AG04449 (cell line): ENCODE measurements at places on chromosomes 6 and 20.
A peak's percentile ranks its signal among the peaks of the same experiment; 100 is the strongest.

- no peak for DNase-seq
Observed at GRCh38 chr6:36127462-36128016, 2.8 kb upstream of the MAPK13 start.

- DNase-seq = no peak
Observed at GRCh38 chr6:75230484-75231325, 12.9 kb downstream of the COX7A2 start.

- no peak for DNase-seq
Observed at GRCh38 chr20:3572151-3572550, 91.0 kb downstream of the GFRA4 start.

GRCh38 chr20:17651129-17651759, 30.8 kb downstream of the RRBP1 start:
- no peak for DNase-seq

- no peak for DNase-seq
Observed at GRCh38 chr6:124777863-124778262, 184.4 kb upstream of the RNF217 start.

DNA sequence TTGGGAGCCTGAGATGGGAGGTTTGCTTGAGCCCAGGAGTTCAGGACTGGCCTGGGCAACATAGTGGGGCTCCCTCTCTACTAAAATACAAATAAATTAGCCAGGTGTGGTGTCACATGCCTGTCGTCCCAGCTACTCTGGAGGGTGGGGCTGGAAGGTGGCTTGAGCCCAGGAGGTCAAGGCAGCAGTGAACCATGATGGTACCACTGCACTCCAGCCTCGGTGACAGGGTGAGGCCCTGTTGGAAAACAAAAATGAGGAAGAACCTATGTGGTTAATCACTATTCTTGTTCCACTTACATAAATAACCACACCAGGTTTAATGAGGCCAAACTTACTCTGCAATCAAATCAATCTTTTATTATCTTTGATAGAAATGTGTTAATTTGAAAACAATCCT, 5.4 kb downstream of the PPDPF start:
- no peak for DNase-seq

- peak; percentile 95 for DNase-seq
Observed at GRCh38 chr6:125913864-125914351, 42.7 kb upstream of the HINT3 start.

- DNase-seq = no peak
Observed at GRCh38 chr6:43887340-43887858, 117.4 kb downstream of the VEGFA start.

GRCh38 chr6:109672839-109673238, 18.2 kb downstream of the AK9 start:
- no peak for DNase-seq

GRCh38 chr6:31048099-31048498, 37.8 kb downstream of the MUC22 start:
- no peak for DNase-seq

DNA sequence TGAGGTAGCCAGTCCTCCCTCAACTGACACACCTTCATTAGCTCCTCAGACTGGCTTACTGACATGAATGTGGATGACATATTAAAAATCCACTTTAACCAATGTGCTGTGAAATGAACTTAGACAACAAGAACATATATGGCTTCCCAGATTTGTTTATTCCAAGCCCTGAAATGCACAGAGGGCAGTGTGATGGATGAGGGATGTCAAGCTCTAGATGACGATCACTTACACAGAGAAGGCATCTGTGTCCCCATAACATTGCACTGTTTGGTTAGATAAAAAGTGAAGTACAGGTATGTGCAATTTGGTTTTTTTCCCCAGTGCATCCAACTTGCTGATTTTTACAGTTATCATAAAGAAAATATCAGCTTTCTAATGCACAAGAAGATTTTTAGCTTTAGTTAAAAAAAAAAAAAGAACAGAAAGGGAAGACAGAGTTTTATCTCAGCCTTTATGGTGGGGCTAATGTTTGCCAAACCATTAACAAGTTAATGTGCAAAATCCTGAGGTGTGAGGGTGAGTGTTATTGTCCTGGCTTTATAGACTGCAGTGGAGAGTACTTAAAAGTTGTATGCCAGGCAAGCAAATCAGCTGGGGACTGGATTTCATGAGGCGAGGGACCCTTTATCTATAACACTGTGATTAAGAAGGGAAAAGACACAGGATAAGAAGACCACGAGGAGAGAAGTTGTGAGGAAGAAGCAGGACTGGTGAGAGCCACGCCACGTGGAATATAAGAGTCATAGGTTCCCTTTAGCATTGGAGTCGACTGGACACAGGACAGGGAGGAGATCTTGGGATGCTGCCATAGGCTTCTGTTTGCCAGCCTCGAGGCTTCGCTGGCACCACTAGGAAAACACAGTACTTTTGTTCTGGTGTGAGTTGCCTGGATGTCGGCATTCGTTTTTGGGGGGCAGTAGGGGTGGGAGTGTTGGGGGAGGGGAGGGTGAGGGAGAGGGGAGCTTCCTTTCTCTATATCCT, 90.0 kb upstream of the BACH2 start:
- no peak for DNase-seq

DNA sequence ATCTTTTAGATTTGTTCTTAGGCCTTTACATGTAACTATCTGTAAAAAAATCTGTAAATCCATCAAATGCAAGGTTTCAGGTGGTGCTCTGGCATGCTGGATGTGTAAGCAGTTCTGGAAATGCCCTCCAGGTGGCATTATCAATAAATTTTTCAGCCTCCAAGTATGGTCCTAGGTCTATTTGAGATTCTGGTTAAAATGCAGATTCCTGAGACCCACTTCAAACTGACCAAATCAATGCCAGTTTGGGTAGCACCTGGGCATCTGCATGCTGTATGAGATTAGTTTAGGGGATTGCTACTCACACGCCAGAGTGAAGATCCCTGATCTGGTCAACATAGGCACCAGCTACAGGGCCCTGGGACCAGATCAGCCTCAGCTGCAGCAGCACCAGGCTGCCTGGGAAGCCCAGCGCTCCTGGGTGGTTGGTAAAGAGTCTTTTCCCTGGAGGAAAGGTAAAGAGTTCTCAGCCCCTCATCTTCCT, 507.3 kb upstream of the CITED2 start:
- no peak for DNase-seq

DNA sequence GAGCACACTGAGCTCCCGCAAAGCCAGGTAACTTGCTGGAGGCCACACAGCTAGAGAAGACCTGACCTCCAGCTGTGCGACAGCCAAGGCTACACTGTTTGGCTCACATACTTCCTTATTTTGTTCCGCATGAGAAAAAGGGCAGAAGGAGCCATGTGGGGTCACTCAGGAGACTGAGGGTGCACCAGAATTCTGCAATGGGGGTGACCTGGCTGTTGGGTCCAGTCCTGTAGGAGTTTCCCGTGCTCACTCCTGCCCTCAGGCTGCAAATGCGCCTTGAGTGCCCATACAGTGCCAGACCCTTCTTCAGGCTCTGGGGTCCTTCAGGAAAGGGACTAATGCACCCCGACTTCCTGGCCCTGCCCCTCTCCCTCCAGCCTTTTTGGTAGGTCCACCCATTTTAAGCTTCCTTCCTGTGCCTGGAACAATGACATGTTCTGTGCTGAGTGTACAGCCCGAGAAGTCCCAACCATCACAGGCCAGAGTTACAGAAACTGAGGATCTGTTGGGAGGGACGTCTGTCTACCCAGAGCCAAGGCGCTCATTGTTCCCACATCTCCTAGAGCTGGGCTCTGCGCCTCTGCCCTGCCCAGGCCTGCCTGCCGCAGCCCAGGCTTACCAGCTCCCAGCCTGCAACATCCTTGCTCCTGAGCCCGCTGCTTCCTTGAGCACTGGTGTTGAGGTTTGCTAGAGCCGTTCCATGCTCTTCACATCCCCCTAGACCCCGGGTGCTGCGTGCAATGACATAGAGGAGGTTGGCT, 33.5 kb upstream of the CD93 start:
- DNase-seq = no peak

GRCh38 chr20:32070690-32071213, 18.7 kb downstream of the HCK start:
- no peak for DNase-seq

GRCh38 chr6:161135695-161136591, 137.9 kb downstream of the AGPAT4 start:
- no peak for DNase-seq

GRCh38 chr6:6614096-6614982, 25.8 kb downstream of the LY86 start:
- DNase-seq = no peak

DNA sequence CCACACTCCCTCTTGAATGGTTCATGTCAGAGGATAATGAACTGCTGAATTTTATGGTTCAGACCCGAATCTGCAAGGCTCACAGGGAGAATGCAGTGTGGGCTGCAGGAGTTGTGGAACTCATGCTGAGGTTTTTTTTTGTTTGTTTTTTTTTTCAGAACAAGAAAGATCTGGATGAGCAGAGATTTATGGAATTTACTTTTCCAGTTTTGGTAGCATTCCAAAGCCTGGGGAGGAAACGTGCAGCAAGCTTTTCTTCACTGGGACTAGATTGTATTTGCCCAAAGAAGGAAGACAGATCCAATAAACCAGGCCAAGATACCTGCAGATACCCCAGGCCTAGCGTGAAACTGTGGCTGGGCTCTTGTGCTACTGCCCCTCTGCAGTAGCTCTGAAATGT, 223.9 kb upstream of the TAB2 start:
- DNase-seq = no peak

GRCh38 chr6:73832313-73832712, 136.3 kb downstream of the CD109 start:
- no peak for DNase-seq

DNA sequence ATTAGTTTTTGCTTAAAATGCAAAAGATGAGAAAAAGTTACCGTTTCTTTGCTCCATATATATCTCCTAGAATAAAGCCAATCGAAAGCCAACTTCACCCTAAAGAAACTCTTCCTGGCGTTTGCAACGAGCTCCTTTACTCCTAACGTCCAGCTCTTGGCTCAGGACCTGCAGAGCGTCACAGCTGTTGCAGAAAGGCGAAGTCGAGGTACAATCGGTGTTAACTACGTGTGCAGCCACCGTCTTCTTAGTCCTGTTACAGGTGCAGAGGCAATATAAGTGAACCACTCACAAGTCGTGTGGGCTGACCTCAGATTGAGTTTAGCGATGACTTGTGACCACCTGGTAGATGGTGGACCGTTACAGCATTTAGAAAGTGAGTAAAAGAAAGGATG, 113.1 kb downstream of the TRIM27 start:
- no peak for DNase-seq

DNA sequence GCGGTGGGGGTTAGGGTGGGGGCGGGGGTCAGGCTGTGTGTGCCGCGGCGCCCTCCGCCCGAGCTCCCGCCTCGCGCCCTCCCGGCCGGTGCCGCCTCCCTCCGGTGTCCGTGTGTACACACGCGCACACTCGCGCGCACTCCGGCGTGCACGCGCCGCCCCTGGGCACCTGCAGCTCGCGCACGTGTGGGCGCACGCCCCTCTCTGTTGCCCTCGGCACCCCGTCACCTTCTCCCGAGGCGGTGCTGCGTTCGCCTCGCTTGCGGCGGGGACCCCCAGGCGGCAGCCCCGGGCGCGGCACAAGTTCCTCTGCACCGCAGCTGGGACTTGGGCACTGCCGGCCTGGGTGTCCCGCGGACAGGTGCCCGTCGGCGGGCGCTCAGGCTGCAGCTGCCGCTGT, 525 bp downstream of the MACROD2 start:
- DNase-seq = no peak

DNA sequence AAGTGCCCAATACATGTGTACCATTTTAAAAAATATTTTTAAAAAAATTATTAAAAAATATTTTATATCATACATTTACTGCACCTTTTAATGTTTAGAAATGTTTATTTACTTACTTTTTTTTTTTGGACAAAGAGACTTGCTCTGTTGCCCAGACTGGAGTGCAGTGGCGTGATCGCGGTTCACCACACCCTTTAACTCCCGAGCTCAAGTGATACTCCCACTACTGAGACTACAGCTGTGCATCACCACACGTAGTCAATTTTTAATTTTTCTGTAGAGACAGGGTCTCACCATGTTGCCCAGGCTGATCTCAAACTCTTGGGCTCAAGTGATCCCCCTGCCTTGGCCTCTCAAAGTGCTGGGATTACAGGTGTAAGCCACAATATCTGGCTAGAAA, 9.2 kb upstream of the SIRPG start:
- no peak for DNase-seq

DNA sequence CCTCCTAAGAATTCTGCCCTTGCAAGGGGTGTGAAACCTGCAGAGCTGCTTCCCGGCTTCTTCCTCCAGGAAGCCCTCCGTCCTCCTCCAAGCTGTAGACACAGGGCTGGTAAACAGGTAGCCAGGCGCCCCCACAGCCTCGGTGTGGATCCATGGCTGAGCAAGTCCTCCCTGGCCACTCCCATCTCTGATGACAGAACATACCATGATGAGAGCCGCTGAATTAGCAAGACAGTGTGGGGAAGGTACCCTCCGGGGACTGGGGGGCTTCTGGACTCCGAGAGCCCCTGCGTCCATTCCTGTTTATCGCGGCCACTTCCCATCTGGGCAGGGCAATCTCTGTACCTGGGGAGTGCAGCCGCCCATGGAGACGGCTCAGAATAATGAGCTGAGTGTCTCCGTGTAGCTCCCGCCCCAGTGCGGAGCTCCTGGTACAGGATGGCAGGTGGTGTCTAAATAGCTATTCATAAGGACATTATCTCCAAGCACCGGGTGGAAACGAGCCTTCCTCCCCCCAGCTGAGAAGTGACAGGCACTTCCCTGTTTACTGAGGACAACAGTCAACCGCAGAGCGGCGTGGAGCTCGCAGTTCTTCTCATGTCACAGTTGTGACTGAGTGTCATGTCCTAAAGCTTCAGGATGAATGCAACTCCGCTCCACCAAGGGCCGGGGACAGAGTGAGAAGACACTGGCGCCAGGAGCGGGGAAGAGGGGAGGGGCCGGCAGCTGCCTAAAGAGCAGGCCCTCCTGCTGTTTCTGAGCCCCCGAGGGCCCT, 22.7 kb upstream of the NTSR1 start:
- no peak for DNase-seq

GRCh38 chr20:10178091-10178490, 40.5 kb upstream of the SNAP25 start:
- DNase-seq = no peak

- no peak for DNase-seq
Observed at GRCh38 chr20:23078351-23079015, 7.6 kb downstream of the CD93 start.

DNA sequence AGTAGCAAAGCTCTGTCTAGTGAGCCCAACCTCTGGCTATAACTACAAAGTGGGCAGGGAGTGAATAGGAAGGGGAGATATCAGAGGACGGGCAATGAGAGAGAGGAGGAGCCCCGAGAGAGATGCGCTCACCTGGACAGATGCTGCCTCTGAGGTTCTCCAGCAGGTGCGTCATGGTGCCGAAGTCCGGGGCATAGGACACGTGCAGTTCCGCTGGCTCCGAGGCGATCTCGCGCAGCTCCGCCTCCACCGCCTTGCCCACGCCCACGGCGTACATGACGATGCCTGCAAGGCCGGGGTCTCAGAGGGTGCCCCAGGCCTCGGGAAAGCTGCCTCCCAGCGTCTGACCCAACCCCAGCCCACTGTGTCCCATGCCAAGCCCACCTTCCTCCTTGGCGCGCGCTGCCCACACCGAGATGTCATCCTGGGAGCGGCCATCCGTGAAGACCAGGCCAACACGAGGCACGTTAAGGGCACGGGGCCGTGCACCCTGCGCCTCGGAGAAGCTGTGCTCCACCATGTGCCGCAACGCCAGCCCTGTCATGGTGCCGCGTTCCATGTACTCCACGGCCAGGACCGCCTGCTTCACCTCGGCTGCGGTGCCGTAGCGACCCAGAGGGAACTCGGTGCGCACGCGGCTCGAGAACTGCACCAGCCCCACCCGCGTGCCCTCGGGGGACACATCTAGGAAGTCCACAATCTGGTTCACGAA, 8.7 kb upstream of the RBPJL start:
- DNase-seq = no peak
